ENCODE measurements at places on chromosomes 1 and 21.

DNA sequence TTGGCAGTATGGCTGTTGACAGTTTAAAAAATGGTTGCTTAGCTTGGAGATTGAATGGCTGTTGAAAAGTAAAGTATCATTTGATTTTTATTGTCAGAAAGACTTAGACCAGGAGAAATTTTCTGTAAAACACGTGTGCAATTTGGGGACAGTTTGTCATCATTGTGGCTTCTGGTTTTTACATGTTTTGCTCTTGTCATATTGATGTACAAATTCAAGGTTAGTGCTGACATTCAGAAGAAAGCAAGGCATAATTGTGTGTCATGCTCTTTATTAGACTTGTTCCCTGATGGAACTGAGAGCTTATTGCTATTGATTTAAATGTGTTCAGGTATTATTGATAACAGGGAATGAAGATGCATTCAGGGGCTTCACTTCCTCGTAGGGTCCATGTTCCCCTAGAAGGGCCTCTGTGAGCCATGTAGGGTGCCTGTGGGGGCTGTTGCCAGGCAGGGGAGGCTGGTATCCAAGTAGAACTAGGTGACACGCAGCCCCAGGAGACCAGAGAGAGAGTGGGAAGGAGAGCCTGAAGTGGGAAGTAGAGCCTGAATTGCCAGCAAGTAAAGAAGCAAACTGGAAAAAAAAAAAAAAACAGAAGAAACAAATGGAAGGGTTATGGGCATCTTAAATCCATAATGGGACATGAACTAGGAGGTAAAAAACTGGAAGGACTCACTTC is 32.7 kb upstream of the PLXNA2 start:
- DNase-seq = no peak

GRCh38 chr21:34565238-34565637 is 49.7 kb downstream of the RCAN1 start:
- no peak for DNase-seq

- no peak for DNase-seq
Observed at GRCh38 chr1:160163615-160164014, 12.2 kb downstream of the ATP1A4 start.

GRCh38 chr21:45542667-45543370 is 579 bp upstream of the SLC19A1 start:
- no peak for DNase-seq

DNA sequence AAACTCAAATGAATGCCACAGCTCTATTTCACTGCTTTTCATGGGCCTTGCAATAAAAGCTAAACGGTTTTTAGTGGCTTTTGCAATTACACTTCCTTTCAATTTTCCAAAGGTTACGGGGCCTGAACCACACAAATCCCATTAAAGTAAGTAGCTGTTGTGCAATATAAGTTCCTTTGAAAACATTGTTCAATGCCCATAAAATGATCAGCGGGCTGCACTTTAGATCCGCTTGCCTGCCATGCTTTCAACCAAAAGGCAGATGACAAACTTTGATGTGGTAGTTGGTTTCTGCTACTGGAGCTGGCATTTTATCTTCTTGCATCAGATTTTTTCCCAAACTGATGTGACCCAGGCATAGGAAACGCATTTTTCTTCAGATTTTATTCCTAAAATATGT is 50.2 kb downstream of the PRRX1 start:
- DNase-seq = no peak

GRCh38 chr1:76799700-76800099 is 67.6 kb upstream of the ST6GALNAC5 start:
- DNase-seq = no peak

GRCh38 chr1:110477967-110478640 is 27.2 kb downstream of the PROK1 start:
- DNase-seq = no peak

DNA sequence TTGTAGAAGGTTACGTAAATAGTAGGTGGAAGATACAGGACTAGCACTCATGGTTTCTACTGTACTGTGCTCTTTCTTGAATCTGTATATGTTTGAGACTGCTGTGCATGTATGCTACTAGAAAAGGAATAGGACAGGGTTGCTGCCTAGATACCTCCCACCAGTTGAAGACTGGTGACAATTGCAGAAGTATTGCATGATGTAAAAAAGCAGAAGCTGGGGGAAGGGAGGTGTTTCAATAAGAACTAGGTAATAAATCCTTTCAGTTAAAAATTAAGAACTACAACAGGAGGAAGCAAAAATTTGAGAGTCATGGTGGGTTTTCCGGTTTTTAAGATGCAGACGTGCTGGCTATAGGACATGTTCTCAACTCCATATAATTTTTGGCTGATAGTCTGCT is 88.1 kb downstream of the CCDC30 start:
- no peak for DNase-seq

DNA sequence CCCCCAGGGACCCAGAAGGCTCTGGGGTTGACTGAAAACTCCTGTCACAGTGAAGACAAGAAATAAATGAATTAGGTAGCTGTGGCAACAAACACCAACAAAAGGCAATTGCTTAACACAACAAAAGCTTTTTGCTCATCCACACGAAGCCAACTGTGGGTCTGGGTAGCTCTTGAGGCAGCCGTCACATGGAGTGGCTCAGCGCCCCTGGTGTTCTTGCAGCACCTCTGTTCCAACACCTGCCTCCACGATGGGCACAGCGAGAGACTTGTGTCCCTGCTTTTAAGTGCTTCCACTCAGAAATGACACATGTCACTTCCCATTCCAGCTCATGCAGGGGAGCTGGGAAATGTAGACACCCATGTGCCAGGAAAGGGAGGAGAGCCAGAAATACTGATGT is 364.5 kb upstream of the DUSP10 start:
- DNase-seq = no peak

GRCh38 chr21:46168238-46168637 is 12.9 kb upstream of the FTCD start:
- DNase-seq = no peak

- no peak for DNase-seq
Observed at GRCh38 chr21:15023776-15024175, 41.0 kb downstream of the NRIP1 start.

- DNase-seq = no peak
Observed at GRCh38 chr1:65894738-65895605, 102.3 kb downstream of the PDE4B start.

DNA sequence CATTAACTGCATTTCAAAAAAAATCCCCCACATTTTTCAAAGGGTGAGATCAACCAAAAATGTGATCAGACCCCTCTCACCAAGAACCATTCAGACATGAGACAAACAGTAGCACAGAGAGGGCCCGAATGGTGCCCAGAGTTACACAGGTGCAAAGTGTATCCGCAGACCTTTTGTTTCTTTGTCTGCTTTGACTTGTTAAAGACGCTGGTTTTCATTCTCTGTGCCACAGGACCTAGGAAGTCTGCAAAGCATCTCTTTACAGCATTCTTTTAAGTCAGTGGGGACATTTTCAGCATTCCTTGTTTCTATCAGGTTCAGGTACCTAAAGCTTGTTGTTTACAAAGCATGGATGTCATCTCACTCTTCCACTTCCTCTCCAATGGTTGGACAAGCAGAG is 87.2 kb upstream of the MAP1LC3C start:
- no peak for DNase-seq

- DNase-seq = no peak
Observed at GRCh38 chr1:154808909-154809262, 61.2 kb downstream of the KCNN3 start.

DNA sequence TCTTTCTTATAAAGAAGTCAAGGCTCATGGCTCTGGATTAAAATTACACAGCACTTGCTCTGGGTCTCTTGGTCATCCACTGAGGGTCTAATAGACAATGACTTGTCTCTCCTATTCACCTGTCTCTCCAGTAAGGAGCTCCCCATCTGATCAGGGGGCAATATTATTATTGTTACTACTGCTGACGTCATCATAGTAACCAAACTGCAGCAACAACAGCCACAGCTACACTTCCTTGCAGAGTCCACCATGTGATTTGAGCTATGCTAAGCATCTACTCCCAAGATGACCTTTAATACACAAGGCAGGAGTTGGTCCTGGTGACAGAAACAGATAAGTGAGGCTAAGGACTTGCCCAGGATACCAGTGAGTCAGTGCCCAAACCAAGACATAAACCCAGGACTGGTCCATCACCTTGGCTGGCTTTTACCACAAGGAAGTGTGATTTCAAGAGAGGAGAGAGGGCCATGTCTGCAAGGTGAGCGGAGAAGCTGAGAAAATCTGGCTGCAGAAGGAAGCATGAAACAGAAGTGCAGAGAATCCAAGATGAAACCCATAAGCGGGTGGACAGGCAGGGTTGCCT is 602.5 kb downstream of the PTPRU start:
- DNase-seq = no peak

DNA sequence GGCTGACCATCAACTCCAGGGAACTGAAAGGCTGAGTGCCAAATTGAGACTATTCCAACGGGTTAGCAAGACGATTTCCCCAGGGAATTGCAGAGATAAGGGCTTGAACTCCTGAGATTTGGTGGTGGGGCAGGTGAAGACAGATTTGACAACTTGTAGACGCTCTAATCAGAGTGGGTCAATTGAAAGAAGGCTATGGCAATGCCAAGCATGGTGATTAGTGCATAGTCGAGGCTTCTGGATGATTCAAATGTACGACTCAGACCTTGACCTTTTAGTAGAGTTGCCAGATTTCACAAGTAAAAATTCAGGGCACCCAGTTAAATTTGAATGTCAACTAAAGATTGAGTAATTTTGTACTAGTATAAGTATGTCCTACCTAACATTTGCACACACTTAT is 302.1 kb upstream of the SPAG17 start:
- DNase-seq = no peak

DNA sequence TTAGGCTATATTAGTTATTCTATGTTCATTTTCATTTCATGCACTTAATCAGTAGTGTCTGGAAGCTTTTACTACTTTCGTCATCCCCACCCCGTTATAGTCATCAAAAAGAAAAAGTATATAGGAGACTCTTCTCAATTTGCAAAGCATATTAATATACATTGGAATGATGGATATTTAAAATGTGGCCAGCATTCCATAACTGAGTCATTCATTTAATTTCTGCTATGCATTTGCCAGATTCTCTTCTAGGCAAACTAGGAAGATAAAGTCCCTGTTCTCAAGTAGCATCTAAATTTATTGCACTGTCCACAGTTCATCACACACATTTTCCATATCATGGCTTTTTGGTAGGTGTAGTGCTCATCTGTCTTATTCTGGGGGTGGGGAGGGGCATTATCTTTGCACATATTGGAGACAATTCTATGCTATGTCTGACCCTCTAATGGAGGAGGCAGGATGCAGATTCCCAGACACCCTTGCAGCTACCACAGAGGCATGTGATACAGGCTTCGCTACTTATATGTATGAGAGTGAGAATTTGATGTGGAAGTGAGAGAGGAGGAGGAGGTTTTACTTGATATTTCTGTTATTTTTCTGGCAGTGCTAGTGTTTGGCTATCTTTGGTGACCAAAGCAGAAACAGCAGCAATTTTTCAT is 125.8 kb downstream of the CTH start:
- no peak for DNase-seq

GRCh38 chr1:182651339-182651724 is 33.1 kb downstream of the RGS8 start:
- no peak for DNase-seq

- DNase-seq = no peak
Observed at GRCh38 chr1:10272274-10272673, 61.9 kb downstream of the KIF1B start.

DNA sequence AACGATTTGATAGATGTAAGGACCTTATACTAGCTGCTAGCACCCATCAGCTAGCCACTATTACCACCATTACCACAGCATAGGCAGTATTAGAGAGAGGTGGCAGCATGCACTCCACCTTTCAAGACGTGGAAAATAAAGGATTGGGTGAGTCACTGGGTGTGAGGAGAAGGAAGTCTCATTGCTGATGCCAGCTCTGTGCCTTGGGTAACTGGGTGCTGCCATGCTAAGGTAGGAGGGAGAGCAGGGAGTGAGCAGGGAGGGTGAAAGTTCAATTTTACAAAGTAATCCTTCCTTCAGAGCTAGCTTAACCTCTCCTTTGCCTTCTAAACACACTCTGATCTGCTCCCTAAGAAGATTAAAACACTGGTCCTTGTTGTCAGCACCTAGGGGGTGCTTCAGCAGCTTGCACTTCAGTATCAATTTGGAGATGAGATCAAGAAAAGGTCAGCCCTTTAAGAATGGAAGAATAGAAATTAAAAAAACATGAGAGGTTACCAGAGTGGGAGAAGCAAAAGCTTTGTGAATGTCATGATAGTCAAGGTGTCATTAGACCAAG is 1.8 kb upstream of the LIN9 start:
- no peak for DNase-seq

DNA sequence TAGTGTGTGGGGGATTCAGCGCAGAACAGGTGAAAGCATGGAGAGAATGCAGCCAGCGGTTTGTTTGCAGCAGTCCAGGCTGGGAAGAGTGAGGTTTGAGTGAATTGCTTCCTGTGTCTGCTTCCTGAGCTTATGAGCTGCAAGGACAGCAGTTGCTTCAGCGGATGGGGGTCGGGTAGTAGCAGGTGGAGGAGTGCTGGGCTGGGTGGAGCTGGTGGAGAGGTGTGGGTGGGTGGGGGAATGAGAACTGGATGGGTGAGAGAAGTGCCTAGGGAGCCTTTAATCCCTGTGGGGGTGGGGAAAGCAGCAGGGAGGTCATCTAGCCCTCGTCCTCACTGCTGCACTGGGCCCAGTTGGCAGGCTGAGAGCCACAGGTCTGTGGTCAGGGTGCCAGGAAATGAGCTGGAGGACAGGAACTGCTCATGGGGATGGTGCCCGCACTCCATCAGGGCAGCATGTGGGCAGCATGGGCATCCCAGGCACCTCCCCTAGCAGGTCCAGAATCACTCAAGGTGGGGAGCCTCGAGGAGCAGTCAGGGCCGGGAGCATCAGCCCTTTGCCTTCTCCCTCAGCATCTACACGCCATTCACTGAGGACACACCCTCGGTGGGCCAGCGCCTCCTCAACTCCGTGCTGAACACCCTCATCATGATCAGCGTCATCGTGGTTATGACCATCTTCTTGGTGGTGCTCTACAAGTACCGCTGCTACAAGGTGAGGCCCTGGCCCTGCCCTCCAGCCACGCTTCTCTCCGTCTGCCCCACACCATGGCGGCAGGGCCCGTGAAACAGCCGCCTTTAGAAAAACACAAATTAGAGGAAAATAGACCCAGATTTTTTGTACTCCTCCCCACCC is 14.8 kb downstream of the PSEN2 start:
- no peak for DNase-seq

DNA sequence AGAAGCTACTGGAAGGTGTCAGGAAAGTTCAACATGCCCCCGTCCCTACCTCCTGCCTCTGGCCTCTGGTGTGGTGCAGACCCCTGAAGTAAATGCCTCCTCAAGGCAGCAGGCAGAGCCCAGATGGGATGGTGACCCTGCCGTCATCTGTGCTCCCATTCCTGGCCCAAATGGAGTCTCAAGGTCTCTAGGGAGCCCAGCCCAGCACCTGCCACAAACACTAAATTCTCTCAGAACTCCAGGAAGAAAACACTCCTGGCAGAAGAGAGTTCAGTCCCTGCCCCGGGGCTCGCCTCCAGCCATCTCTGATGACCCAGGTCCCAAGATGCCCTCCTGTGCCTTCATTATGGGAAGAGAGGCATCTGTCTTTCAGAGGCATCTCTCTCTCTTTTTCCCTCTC is 261.6 kb upstream of the TMEM51 start:
- DNase-seq = no peak

Data from stimulated activated CD4-positive, alpha-beta T cell treated with anti-CD3 and anti-CD28 coated beads, Interleukin-2, amount 100 ng/mL, for 4 hours (primary cell).